ENCODE measurements at places on chromosomes 12 and 14.

DNA sequence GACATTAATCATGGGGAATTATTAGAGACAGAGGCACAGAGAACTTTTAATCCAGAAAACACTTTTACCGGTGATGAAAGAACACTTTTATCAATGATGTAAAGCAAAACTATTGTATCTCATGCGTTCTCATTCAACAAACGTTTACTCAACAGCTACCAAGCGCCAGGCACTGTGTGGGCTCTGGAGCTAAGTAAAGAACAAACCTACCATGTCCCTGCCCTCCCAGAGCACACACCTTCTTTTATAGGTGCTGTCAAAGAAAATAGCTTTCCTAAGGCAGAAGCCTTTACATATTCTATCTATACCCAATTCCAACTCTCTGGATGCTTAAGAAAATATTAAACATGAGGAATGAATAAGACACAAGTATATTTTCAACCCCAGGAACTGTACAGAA, 91.1 kb downstream of the FOXN3 start:
- no peak for DNase-seq

GRCh38 chr12:127723251-127723650, 543.7 kb upstream of the TMEM132C start:
- no peak for DNase-seq

DNA sequence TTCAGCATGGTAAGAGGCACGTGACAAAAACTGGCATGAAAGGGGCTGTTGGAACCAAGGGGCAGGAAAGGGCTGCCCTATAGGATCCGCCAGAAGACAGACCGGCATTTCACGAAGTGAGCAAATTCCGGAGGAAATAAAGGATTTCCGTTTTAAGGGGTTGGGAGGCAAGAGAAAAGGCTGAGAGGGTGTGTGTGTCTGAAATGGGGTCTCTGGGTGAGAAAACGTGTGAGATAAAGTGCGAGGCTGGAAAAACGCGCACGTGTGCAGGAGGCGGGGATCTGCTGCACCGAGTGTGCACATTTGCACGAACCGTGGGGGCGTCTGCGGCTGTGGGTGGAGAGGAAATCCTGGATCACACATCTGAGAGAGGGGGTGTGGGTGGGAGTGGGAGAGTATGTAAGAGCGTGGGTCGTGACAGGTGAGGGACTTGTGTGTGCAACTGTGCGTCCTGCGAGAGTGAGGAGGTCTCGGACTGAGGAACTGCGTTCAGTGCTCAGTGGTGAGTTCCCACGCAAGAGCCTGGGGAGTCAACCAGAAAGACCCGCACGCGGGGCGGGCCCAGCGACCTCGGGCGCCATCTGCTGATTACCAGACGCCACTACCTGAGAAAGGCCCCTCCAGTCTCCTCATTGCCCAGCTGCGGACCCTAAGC, 37.0 kb upstream of the P2RX7 start:
- DNase-seq, result peak; percentile 78

GRCh38 chr12:48991247-48992050, 7.7 kb downstream of the DDN start:
- DNase-seq, result no peak

DNA sequence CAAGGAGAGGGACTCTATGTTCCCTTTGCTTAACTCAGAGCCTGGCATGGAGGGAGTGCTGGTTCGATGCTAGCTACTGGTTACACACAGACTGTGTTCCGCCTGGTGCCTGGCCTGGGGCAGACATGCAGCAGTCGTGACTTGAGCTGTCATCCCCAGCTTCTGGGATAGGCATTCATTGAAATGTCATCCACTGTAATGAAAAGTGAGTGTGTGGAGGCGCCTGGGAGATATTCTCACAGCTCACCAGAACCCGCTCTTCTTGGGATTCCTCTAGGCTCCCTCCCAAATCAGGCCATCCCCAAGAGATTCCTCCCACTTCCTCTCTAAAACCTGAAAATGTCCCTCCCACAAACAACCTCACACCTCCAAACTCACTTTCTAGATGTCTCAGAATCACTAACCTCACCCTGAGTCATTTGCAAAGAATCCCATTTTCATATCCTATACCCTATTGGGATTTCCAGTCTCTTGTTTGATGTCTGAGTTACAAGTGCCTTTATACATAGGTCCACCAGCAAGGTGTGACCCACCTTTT, 82.8 kb downstream of the CRACR2A start:
- peak; percentile 34 for DNase-seq

- DNase-seq, result no peak
These were observed 27.5 kb downstream of the KLRK1 start for GRCh38 chr12:10362325-10362724.

GRCh38 chr12:3380200-3381043, 110.6 kb upstream of the PRMT8 start:
- DNase-seq, result peak; percentile 60

DNA sequence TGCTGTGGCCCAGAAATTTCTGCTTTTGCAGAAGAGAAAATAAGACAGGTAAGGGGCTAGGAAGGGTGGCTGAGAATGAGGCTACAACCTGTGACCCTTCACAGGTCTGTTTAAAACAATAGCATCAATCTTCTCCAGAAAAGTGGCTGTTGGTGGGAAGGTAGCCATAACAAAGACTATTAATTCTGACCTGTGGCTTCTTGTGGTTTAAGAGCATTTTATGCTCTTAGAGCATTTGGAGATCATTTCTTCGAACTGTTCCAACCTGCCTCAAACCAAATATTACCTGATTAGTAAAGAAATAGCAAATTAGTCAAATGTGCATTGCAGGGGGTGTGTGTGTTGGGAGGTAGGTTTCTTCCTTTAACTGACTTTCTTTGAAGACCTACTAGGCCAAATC, 15.2 kb upstream of the TCP11L2 start:
- no peak for DNase-seq

DNA sequence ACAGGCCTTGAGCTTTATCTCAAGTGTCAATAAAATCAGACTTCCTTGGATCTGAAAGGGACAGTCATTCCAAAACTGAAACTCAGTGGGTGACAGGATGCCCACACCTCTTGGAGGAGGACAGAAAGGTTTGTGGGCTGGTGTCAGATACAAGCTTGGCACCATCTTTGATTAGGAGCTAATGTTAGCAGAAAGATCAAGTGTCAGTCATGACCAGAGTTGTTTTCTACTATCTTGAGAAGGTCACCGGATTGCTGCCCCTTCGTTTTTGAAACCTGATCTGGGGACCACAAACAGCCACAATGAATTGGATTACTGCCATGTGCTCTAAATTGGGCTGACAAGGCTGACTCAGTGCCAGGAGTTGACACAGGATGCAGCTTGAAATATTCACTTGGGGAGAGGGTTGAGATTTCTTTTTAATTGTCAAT, 88.3 kb downstream of the OTOGL start:
- DNase-seq, result no peak

GRCh38 chr12:122830517-122831214, 4.6 kb upstream of the HIP1R start:
- DNase-seq, result no peak

GRCh38 chr12:18207266-18207665, 54.1 kb upstream of the PIK3C2G start:
- no peak for DNase-seq

- DNase-seq, result peak; percentile 80
These were observed 37.3 kb upstream of the ADGRD1 start for GRCh38 chr12:130916241-130916911.

DNA sequence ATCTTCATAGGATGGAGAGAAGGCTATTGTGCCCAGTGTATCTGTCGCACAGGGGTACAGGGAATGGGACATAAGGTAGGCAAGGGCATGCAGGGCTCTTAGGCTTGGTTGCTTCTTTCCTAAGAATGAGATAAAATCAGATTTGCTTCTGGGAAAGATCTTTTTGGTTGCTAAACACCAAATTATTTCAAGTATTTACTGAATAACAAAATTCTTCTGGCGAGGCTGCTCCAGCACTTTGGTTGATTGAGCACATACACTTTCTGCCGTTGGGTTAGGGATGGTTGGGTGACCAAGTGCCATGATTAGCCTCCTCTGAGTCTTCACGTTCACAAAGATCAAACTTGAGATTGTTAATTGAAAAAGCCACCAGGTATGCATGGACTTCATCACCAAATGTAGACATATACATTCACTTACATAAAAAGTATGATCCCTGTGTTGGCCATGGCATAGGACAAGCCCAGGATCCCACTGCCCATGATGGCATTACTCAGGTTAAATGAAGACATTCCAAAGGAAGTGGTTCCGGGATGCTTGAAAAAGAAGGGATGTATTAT, 38.2 kb downstream of the SLC38A4 start:
- DNase-seq, result no peak

GRCh38 chr14:36268121-36268520, 52.3 kb downstream of the MBIP start:
- DNase-seq, result no peak

DNA sequence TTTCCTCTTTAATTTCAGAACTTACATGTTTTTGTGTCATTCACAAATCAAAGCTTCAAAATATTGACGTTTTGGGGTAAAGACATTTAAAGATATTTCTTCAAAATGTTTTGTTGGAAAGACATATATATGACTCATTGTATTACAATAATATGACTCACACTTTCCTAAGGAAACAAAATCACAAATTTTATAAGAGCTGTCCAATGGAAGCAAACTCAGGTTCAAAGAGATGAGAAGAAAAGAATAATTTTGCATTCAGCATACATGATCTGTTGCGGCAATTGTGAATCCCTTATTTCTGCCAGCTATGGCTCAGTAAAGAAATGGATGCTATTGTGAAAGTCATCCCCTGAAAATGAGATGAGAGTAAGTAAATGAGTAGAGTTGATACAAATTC, 82.7 kb downstream of the GRIP1 start:
- DNase-seq, result no peak

GRCh38 chr12:83763425-83763824, 1076.7 kb downstream of the TMTC2 start:
- DNase-seq, result no peak

DNA sequence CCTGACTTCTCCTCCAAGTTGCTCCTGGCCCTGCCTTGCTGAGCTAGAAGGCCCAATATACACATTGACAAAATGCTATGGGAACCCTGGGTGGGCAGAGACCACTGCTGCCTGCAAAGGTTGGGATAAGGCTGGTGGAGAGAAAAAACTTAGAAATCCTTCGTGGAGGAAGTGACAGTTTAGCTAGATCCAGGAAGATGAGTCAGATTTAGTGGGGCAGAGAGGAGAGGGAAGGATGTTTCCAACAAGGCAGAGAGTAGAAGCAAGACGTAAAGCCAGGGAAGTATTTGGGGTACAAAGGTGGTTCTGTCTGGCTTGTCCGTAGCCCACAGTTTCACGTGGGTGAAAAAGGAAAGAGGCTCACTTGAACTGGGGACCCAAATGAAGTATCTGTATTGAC, 69.0 kb upstream of the CLMN start:
- no peak for DNase-seq

DNA sequence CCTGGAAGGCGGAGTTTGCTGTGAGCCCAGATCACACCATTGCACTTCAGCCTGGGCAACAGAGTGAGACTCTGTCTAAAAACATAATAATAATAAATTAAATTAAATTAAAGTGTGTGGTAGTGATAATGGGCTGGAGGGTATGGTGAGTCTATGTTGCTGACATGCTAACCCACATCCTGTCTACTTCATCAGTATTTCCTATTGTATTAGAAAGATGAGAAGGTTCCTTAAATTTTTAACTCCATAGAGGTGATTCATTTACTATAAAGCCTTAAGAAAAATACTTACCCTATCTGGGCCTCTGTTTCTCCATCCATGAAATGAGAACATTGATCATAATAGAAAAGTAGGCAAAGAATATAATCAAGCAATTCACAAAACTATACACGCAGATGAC, 280.5 kb downstream of the FBXL14 start:
- DNase-seq, result no peak

- DNase-seq, result no peak
These were observed 435.3 kb downstream of the RAD51B start for GRCh38 chr14:68254669-68255527.

GRCh38 chr12:77882709-77883108, 52.0 kb downstream of the NAV3 start:
- DNase-seq, result no peak

GRCh38 chr12:109422251-109422650, 54.8 kb downstream of the KCTD10 start:
- DNase-seq, result no peak

DNA sequence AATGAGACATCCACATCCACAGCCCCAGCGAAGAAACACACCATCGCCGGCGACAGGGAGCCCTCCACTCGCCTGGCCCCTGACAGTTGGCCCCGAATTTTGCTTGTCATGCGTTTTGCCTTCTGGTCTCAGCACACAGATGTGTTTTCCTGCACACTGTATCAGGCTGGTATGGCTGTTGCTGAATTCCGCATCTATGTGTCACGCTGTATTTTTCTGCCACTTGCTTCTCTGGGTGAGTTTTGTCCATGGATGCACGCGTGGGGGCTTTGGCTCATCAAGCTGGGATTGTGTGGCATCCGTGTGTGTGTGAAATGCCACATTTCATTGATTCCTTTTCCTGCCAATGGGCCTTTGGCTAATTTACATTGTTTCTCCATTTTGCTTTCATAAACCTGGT, 26.5 kb downstream of the ARL6IP4 start:
- DNase-seq, result no peak

GRCh38 chr14:74704656-74705055, 8.2 kb downstream of the AREL1 start:
- no peak for DNase-seq

- no peak for DNase-seq
These were observed 15.1 kb downstream of the ABHD4 start for GRCh38 chr14:22613106-22613695.

GRCh38 chr12:66232263-66232662, 43.2 kb downstream of the IRAK3 start:
- no peak for DNase-seq

GRCh38 chr12:111122458-111122878, 202.1 kb upstream of the MYL2 start:
- no peak for DNase-seq

- DNase-seq, result no peak
These were observed 61.5 kb downstream of the IQSEC3 start for GRCh38 chr12:128079-128478.

GRCh38 chr14:51697848-51698247, 46.1 kb downstream of the FRMD6 start:
- no peak for DNase-seq

DNA sequence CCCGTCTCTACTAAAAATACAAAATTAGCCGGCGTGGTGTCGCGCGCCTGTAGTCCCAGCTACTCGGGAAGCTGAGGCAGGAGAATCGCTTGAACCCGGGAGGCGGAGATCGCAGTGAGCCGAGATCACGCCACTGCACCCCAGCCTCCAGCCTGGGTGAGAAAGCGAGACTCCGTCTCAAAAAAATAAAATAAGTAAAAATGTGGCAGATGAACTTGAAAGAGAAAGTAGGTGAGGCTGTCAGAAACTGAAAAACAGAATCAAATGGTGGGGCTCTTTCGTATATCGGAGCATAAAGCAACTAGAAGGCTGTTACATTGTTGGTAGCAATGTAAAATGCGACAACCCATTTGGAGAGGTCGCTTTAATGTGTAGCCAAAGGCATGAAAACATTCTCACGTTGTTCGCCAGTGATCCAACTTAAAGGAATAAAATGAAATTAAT, 767 bp upstream of the CCNT1 start:
- peak; percentile 1 for DNase-seq

Data from right atrium auricular region (tissue), 2 donors.